Upper lobe of right lung (tissue), 1 donor: ENCODE measurements at places on chromosomes 5 and 9.

DNA sequence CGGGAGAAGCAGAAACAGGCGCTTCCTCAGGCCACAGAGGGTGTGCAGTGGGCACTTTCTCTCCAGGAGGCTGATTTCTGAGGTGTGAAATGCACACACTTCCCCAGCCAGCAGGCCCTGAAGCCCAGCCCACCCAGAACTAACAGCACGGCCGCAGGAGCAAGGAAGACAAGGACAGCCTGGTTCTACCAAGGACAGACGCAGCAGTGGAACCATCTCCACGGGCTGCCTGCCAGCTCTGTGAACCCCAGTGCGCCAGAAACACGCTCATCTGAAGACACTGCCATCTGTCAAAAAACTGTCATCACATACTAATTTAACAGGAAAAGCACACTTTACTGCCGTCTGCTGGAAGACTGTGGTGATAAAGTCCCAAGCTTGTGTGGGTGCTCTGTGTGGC is 40.7 kb downstream of the MAPK9 start:
- DNase-seq: no peak

DNA sequence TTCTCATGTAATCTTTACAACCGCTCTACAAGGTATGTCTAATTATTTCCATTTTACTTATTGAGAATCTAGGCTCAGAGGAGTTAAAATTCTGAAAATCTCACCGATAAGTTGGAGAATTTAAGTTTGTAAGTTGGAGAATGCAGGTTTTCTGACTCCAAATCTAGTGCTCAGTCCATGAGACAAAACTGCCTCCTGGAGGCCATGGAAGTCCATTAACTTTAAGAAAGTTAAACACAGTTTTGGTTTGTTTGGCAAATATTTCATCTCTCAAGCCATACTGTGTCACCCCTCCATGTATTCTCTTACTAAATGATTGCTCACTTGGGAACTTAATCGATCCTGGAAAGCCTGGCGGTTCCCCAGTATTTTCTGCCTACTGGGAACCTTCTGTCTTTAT is 52.6 kb downstream of the INIP start:
- DNase-seq: no peak

DNA sequence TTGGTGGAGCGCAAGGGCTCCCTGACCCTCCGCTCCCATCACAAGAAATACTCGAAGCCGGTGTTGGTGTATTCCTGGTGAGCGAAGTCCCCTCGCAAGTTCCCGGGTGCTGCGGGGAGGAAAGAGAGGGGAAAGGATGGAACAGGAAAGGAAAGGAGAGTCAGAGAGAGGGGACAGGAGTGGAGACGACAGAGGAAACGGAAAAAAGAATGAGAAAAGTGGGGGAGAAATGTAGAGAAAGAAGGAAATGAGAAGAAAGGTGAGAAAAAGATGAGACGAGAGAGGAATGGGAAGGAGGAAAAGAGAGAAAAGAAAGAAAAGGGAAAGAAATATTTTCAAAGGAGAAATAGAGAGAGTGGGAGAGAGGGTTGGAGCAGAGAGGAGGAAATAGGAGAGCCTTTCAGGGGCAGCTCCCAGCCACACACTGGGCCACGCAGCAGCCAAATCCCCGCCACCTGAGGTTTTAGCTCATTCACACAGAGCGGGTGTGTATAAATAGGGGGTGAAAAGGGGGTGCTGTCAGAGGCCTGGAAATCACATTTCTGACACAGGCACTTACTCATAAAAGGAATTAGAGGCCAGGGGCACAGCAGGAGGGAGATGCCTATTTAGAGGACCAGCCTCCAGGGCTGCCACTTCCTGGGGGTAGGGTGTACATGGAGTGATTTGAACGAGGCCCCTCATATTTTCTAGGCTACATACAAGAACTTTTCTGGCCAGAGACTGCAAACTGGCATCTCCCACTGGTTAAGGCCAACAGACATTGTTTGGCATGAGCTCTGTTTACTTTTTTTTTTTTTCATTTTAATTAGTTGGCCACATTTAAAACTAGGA is 555 bp downstream of the CFAP95 start:
- DNase-seq: no peak

DNA sequence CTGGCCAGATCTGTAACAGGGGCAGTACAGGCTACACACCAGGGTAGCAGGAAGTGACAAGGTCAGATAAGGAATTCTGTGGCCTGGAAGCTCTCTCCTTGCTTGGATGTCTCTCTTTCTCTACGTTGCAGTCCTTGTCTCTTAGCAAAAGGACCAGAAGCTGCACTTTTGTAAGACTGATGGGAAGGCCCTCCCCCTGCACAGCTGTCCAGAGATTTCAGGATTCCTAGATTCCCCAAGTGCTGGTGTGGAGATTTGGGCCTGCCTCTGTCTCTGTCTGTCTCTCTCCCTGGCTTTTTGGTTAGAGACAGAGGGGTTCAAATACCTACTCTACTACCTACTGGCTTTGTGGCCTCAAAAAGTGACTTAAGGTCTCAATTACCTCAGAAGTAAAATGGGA is 10.0 kb upstream of the CNTFR start:
- DNase-seq: no peak
